Liver (tissue), 10 donors: ENCODE measurements at places on chromosomes 12 and 14. TPM values are rescaled to one million over a fixed set of nuclear protein-coding genes. Genes with fewer than 3 reads are reported as not detected.

NTF3 gene
- 0.89 TPM for total RNA-seq

KCNMB4 gene
- total RNA-seq: 0.84 TPM

DNAJC22 gene
- 16.6 TPM for total RNA-seq

DNA sequence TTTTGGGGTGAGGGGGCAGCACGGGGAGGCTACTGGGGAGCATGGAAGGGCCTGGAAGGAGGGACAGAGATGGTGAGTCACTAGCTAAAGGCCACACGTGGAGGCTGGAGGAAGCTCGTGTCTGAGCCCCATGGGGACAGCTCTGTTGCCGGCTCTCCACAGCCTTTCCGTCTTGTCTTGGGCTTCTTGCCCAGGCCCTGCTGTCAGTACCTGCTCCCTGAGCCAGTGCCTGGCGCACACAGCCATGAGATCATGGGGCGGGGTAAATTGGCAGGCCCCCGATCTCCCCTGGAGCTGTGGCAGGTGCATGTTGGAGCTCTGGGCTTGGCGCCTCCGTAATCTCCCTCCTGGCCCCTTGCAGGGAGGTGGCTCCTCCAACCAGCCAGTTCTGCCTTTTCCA, 16.1 kb upstream of the KRT80 start:
- DNase-seq: no peak
